ENCODE measurements at places on chromosomes 12 and 14. TPM values are rescaled to one million over a fixed set of nuclear protein-coding genes. Genes with fewer than 3 reads are reported as not detected.
A peak's percentile ranks its signal among the peaks of the same experiment; 100 is the strongest.

DNA sequence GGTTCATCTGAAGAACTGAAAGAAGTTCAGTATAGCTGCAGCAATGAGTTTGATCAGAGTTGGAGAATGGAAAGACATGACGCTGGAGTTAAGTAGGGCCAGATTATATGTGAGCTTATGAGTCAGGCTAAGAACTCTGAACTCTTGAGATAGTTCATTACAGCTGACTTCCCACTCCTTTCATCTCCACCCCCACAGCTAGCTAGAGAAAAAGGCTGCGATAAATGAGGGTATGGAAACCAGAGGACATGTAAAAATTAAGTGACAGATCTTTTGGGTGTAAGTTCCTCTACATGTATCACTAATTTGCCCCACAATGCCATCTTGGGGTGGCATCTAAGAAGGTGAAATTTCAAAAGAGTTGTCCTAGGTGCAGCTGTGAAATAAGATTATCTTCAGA lies 28.6 kb downstream of the PYM1 start:
- no peak overlapping the region for H3K27ac ChIP-seq
- H3K27me3 ChIP-seq = no peaks in the 10 kb centered on the region
- H3K36me3 ChIP-seq = peaks cover 20% of the 10 kb centered on the region
- peaks cover 3% of the 10 kb centered on the region for H3K4me1 ChIP-seq

DNA sequence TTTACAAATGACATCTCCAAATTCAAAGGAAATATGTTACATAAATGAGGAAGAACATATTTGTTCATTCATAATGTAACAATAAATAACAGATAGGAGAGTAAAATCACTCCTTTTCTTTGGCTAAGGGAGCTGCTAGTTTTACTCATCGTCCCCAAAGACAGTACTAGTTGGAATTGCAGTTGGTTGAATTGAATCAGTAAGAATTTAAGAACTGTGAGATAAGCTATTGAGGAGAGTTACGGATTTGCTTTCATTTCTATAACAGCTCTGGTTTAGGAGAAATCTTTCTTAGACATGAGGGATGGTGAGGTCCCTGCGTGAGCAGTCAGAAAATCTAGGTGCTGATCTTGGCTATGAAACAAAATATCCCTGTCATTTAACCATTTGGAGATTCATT lies 402.8 kb downstream of the AEBP2 start:
- H3K4me1 ChIP-seq = no peaks in the 10 kb centered on the region
- no peaks in the 10 kb centered on the region for H3K36me3 ChIP-seq
- no peak overlapping the region for H3K4me3 ChIP-seq
- DNase-seq = no peak
- H3K27me3 ChIP-seq = no peaks in the 10 kb centered on the region

DNA sequence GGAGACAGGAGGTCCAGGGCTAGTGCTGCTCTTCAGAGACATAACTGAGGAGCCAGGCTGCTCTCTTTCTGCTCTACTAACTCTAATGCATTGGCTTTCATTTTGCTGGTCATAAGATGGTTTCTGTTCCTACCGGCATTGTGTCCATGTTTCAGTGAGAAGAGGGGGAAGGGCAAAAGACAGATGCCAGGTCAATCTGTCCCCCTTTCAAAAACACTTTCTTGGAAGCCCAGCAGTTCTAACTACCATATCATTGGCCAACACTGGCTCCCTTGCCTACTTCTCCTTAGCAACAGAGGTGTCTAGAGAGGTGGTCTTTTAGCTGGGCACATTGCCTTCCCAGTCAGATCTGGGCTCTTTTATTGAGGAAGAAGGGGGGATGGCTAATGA lies 63.9 kb downstream of the TGFB3 start:
- no peak overlapping the region for H3K4me3 ChIP-seq
- no peak for DNase-seq
- peaks cover 3% of the 10 kb centered on the region for H3K4me1 ChIP-seq
- H3K36me3 ChIP-seq = no peaks in the 10 kb centered on the region
- H3K27me3 ChIP-seq = no peaks in the 10 kb centered on the region

- no peaks in the 10 kb centered on the region for H3K36me3 ChIP-seq
- H3K4me3 ChIP-seq = no peak overlapping the region
These were observed 33.9 kb downstream of the CDK17 start for GRCh38 chr12:96366381-96366654.

GRCh38 chr12:109878749-109879148 lies 1.6 kb downstream of the GLTP start:
- peaks cover 39% of the 10 kb centered on the region for H3K4me1 ChIP-seq
- no peaks in the 10 kb centered on the region for H3K36me3 ChIP-seq
- DNase-seq = no peak
- H3K27ac ChIP-seq = no peak overlapping the region
- no peaks in the 10 kb centered on the region for H3K27me3 ChIP-seq

GRCh38 chr14:66619952-66620351 lies 112.0 kb downstream of the GPHN start:
- no peaks in the 10 kb centered on the region for H3K27me3 ChIP-seq
- no peaks in the 10 kb centered on the region for H3K4me1 ChIP-seq
- H3K4me3 ChIP-seq = no peak overlapping the region
- DNase-seq = no peak
- no peak overlapping the region for H3K27ac ChIP-seq

- no peak overlapping the region for H3K4me3 ChIP-seq
- H3K27ac ChIP-seq = no peak overlapping the region
- DNase-seq = no peak
- no peaks in the 10 kb centered on the region for H3K4me1 ChIP-seq
- no peaks in the 10 kb centered on the region for H3K27me3 ChIP-seq
These were observed 43.2 kb upstream of the MEG3 start for GRCh38 chr14:100782516-100783320.

DNA sequence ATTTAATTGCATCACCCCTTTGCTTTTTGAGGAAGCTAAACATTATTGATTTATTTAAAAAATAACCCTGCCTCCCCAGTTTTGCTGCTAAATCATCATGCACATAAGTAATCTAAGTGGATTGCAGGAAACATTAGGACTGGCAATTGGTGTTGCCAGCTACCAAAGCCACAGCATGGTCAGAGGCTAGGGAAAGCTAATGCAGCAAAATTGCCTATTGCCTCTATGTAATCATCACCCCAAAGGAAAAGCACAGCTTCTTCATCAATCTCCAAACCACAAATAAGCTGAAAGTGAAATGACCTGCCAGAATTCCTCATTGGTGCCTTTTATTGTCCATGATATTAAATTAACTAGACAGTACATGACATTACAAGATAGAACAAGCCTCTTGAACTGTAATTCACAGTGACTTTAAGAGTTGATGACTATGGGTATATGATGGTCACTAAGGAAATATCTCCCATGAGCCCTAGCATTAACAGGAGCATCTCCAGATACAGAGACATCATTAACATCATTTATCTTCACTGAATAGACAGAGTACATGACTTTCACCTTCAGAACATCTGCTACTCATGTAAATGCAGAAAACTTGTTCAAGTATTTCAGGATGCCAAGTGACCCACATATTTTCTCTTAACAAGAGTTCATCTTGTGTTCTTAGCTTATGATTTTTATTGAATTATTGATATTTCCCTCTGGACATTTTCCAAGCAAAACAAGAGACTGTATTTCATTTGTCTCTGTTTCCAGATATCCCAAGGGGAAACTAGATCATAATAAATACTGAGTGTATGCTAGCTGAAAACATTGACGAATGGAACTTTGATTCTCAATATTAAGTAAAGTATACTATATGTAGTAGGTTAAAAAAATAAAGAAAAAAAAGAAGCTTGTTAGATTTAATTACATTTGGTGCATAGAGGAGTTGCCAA lies 29.4 kb downstream of the PTPRR start:
- no peak for DNase-seq
- no peak overlapping the region for H3K27ac ChIP-seq
- H3K36me3 ChIP-seq = no peaks in the 10 kb centered on the region
- no peaks in the 10 kb centered on the region for H3K4me1 ChIP-seq
- H3K4me3 ChIP-seq = no peak overlapping the region

- H3K36me3 ChIP-seq = no peaks in the 10 kb centered on the region
- no peak overlapping the region for H3K27ac ChIP-seq
- H3K4me1 ChIP-seq = no peaks in the 10 kb centered on the region
These were observed 297.0 kb downstream of the SSPN start for GRCh38 chr12:26492406-26492805.

DNA sequence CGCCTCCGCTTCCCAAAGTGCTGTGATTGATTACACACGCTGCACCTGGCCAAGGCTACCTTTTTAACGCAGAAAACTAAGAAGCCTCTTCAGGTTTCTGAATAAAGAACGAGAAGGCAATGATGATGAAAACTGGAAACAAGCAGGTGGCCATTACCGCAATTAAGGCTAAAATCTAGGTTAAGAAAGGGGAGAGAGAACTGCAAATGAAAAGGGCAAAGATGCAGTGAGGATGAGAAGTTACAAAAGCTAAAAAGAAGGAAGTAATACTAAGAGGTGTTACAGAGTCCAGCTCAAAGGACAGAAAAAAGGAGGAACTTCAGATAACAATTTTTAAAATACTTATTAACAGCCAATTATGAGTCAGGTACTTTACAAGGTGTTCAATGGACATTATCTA lies 79.7 kb downstream of the DUSP16 start:
- peaks cover 59% of the 10 kb centered on the region for H3K36me3 ChIP-seq
- no peaks in the 10 kb centered on the region for H3K27me3 ChIP-seq
- H3K4me3 ChIP-seq = no peak overlapping the region
- no peak for DNase-seq

- H3K27me3 ChIP-seq = no peaks in the 10 kb centered on the region
- DNase-seq = no peak
- peaks cover 16% of the 10 kb centered on the region for H3K4me1 ChIP-seq
- no peak overlapping the region for H3K27ac ChIP-seq
- peak overlapping the region; percentile 52 for H3K4me3 ChIP-seq
These were observed 1.2 kb downstream of the RAB15 start for GRCh38 chr14:64970776-64971477.

DNA sequence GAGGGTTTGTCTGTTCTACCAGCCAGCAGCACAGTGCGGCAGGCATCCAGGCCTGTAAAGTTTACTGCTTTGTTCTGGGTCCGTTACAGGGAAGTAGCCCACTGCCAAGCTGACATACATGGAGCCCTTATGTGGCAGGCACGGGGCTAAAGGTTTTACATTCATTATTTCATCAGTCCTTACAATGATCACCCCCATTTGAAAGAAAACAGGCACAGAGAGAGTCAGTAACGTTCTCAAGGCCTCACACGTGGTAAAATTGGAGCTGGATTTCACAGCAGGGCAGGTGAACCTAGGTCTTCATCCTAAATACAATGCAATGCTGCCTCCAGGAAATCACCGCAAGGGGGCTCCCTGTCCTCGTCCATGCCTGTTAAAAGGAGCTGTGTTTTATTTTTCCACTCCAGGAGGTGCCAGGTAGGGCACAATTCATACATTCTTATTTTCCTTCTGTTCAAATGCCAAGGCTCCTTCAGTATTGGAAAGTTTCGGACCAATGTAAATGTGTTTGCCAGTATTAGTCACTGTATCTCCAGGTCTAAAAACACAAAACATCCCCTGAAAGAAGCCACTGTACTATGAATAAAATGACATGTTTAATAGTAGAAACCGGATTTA lies 172.2 kb upstream of the GZMB start:
- no peak overlapping the region for H3K27ac ChIP-seq
- peak; percentile 73 for DNase-seq
- H3K4me1 ChIP-seq = peaks cover 55% of the 10 kb centered on the region
- no peaks in the 10 kb centered on the region for H3K36me3 ChIP-seq

The LRP1-AS gene
- polyA plus RNA-seq = 1.7 TPM

The OASL gene
- 0.31 TPM for polyA plus RNA-seq

The PPM1H gene
- polyA plus RNA-seq = 20.0 TPM

The SLC16A7 gene
- polyA plus RNA-seq = 4.2 TPM

All from large intestine (tissue), 12 donors.